ENCODE measurements at places on chromosomes 16 and 17.

- no peak for DNase-seq
Measured at GRCh38 chr17:49316889-49317675, 45.0 kb downstream of the ZNF652 start.

DNA sequence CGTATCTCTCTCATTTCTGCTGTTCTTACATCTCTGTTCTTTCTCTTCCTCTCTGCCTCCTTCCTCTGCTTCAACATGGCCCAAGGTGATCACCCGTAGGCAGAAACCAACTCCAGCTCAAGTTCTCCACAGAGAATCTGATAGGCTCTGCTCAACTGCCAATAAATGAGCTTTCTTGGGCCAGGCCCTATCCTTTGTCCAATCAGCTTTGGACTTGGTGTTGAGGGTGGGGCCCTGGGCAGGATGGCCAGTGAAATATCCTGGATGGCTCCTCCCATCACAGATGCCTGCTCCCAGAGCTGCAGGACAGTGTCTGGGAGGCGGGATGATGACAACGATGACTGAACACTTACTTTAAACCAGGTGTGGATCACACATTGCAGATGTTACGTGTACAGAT lies 17.4 kb upstream of the BRD7 start:
- DNase-seq, result no peak

GRCh38 chr17:56604691-56605290 lies 11.3 kb downstream of the NOG start:
- no peak for DNase-seq

- no peak for DNase-seq
Measured at GRCh38 chr16:50338371-50339231, 30.2 kb downstream of the BRD7 start.

GRCh38 chr17:3710951-3711383 lies 12.7 kb upstream of the HASPIN start:
- DNase-seq, result peak; percentile 64

- no peak for DNase-seq
Measured at GRCh38 chr17:15273141-15273793, 8.1 kb upstream of the PMP22 start.

- DNase-seq, result no peak
Measured at GRCh38 chr16:50945171-50945570, 203.3 kb downstream of the CYLD start.

DNA sequence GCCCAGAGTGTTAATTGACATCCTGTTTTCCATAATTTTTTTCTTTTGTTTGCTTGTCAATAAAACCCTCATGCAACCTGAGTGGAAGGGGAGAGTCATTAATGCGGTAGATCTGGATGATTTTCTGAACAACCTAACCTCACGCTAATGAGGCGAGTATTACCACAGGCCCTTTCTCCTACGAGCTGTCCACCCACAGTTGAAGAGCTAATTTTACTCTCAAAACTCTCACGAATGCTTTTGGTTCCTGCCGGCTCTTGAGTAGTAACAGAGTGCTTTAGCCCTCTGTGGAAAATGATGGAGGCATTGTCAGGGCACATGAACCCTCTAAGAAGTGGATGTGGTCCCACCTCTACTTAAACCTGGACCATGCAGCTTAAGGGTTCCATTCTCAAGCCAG lies 491.3 kb upstream of the RBFOX1 start:
- DNase-seq, result no peak

DNA sequence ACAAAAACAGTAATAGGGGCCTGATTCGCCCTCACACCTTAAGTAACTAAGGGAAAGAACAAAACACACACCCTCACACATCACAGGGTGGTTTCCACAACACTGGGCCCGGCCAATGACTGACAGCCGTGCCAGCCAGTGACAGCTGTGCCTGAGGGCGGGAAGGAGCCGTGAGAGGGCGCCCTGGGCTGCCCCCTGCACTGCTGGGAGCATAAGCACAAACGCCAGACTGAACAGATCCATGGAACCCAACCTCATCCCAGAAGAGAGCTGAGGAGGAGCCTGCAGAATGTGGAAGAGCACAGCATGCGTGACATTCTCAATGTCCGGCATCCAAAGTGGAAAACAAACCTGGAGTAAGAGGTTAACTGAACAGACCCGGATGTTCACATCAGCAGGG lies 16.0 kb downstream of the CSNK1D start:
- peak; percentile 40 for DNase-seq

- DNase-seq, result no peak
Measured at GRCh38 chr16:81585785-81586184, 141.2 kb downstream of the CMIP start.

- DNase-seq, result no peak
Measured at GRCh38 chr17:27612160-27612770, 18.7 kb upstream of the LGALS9 start.

GRCh38 chr16:49696414-49697101 lies 159.4 kb downstream of the ZNF423 start:
- no peak for DNase-seq

DNA sequence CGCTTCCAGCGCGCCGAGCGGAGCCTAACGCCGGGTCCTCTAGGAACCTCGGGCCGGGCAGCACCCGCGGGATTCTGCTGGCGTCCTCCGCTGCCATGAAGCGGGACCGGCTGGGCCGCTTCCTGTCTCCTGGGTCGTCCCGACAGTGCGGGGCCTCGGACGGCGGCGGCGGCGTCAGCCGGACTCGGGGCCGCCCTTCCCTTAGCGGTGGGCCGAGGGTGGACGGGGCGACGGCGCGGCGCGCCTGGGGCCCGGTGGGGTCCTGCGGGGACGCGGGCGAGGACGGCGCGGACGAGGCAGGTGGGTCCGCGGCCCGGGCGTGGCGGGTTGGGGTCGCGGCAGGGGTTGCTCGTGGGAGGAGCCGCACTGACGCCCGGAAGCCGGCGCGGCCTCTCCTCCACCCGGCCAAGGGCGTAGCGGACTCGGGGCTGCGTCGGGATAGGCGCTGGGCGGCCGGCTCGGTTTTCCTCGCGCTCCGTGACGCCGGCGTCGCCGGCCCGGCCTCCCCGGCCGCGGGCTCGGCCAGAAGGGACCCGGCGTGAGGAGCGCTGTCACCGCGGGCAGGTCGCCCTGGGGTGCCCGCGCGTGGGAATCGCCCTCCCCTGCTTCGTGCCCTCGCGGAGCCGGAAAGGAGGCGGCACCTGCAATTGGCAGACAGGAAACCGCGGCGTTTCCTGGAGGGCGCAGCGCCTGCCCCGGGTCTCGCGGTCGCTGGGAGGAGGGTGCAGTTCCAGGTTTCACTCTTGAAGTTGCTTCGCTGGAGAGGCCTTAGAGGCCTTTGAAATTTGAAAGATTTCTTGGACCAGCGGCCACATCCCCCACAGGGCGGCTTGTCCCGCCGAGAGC lies 432 bp downstream of the ZNF276 start:
- peak; percentile 70 for DNase-seq

GRCh38 chr17:29032013-29032856 lies 10.7 kb upstream of the PIPOX start:
- DNase-seq, result no peak

DNA sequence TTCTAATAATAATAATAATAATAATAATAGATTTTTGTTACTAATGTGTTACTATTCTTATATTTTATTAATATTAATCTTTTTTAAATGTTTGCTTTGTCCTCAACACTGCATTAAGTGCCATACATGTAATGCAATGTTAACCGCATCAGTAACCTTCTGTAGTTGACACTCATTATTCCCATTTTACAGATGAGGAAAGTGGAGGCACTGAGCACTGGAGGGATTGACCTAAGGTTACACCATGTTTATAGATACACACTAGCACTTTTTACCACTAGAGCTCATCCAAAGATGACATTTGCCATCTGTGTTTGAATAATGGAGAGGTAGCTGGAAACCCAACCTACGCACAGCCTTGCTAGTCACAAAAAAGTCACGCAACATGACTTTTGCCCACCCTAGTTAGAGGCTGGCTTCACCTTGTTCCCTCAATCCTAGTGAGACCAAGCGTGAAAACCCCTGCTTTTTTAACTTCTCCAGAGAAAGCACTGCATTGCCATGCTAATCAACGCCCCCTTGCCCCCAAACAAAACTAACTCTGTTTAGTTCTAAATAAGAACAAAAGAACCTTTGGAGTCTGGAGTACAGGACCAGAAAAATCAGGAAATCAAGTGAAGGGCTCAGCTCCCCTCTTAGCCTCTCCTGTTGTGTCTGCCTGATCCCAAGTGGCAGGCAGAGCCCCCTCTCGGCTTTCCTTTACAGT lies 2.3 kb downstream of the ARSG start:
- no peak for DNase-seq

DNA sequence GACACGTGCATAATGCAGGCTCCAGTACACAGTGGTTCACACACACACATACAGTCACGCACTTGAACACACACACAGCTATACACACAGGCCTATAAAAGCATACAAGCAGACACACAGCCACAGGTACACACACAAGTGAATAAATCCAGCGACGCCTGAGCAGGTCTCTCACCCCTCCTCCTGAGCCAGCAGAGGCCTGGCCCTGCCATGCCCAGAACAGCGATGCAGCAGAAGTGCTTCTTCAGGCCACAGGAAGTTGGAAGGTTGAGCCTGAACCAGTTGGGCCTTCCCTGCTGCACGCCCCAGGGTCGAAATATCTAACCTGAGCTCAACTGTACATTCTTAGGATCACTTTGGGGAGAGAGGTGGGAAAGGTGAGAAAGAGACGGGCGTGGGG lies 7.3 kb upstream of the CD79B start:
- no peak for DNase-seq

DNA sequence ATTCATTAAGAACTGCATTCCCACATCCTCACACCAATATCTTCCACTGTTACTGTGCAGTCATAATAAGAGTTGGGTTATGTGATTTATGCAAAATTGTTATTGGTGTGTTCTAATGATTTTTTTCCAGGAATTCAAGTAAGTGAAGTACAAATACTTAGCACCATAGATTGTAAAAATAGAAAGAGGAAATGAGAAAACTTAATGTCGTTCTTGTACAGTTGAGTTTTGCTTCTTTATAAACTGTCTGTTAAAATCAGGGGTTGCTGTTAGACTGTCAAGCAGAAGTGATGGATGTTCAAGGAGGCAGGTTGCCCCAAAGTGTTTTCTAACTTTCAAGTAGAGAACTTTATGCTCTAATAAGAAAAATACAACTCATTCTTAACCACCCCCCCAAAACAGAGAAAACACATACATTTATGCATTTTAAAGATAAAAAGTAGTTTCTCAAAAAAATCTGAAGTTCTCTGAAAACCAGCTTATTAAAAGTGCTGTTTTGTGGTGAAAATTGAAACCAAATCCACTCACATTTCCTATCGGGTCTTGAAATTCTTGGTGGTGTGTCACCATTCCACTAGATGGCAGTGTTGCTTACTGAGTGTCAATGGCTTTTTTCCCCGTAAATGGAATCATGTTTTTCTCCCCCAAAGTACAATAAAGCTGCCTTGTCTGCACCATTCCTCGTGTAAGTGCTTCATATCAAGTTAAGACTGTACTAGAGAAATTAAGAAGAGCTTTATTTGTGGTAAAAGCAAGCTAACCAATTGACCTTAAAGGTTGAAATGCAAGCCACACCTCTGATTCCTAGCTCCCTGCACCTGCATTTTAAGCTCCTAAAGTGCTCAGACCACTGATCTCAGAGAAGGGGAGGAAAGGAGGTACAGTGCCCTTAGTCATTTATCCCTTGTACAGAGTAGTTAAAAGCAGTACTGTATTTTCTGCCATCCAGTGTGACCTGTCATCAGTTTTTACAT lies 4.7 kb upstream of the IGSF6 start:
- peak; percentile 63 for DNase-seq

DNA sequence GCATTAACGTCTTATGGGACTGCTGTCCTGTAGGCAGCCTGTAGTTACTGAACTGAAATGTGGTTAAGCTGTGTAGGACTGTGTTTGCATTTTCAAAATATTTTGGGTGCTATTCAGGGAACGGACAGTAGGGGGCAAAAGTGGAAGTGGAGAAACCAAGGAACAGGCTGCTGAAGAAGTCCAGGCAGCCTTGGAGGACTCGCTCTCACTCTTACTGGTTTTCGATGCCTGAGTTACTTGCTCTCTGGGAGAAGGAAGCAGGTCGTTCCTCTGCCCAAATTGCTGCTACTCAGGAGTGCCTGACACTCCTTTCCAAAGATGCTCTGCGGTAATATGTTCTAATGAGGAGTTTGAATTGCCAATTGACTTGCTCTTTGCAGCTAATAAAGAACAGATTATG lies 64.5 kb upstream of the RBFOX1 start:
- no peak for DNase-seq
